ENCODE measurements at places on chromosomes 16 and 17. TPM values are rescaled to one million over a fixed set of nuclear protein-coding genes. Genes with fewer than 3 reads are reported as not detected.

GRCh38 chr17:43906951-43907424, 348 bp downstream of the MPP2 start:
- H3K27me3 ChIP-seq = no peaks in the 10 kb centered on the region
- H3K4me3 ChIP-seq = peak overlapping the region; percentile 29
- H3K4me1 ChIP-seq = peaks cover 7% of the 10 kb centered on the region
- H3K36me3 ChIP-seq = no peaks in the 10 kb centered on the region

GRCh38 chr17:82217120-82217529, 4.5 kb upstream of the CCDC57 start:
- no peaks in the 10 kb centered on the region for H3K27me3 ChIP-seq
- H3K27ac ChIP-seq = peak overlapping the region; percentile 83
- H3K4me3 ChIP-seq = no peak overlapping the region
- peak; percentile 54 for DNase-seq
- no peaks in the 10 kb centered on the region for H3K36me3 ChIP-seq

DNA sequence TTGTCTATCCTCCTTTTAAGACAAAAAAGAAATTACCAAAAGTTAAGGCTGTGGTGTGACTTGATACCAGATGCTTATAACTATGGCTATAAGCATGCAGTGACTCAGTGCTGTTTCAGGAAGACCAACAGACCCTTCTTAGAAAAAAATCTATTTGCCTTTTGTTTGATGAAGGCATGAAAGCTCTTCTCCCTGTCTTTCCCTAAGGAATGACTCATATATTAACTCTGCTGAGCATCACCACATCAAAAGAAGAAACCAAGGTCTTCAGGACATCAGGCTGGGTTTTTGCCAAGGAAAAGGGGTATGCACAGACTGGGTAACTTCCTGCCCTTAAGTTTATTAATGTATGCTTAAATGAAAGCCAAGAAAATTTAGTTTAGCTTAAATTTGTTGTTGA, 47.1 kb downstream of the VMP1 start:
- H3K4me3 ChIP-seq = no peak overlapping the region
- no peaks in the 10 kb centered on the region for H3K27me3 ChIP-seq
- DNase-seq = no peak
- H3K27ac ChIP-seq = no peak overlapping the region
- no peaks in the 10 kb centered on the region for H3K36me3 ChIP-seq

DNA sequence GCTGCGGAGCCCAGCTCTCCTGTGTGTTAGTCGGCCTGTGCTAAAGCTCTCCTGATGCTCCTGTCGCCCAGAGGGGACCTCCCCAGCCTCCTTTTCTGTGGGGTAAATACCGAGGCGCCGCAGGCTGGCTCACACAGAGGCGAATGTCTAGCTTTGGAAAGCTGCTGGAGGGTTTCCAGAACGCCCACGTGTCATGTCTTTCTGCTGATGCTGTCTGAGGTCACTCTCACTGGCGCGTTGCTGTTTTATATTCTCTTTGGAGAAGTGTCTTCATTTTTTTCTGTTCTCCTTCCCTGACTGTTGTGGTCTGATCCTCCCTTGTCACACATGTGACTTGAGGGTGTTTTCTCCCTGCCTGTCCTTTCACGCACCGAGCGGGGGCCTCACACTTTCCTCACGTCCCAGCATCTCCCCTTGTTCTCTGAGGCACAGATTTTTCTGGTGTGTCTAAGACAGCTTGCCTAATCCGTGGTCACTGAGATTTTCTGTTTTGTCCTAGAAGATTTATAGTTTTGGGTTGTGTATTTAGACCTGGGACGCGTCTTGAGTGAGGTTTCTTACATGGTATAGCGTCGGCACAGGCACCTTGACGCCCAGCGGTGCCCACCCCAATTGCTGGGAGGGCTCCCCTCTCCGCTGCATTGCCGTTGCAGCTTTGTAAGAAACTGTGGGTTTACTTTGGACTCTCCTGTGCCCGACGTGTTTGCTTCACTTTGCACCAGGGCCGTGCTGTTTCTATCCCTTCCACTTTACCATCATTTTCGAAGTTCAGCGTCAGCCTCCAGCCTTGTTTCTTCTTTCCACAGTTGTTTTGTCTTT, 92.1 kb upstream of the ZNF750 start:
- no peaks in the 10 kb centered on the region for H3K4me1 ChIP-seq
- DNase-seq = peak; percentile 20
- H3K4me3 ChIP-seq = no peak overlapping the region
- no peaks in the 10 kb centered on the region for H3K27me3 ChIP-seq
- no peak overlapping the region for H3K27ac ChIP-seq

GRCh38 chr17:13537167-13537731, 64.5 kb downstream of the HS3ST3A1 start:
- H3K27ac ChIP-seq = no peak overlapping the region
- no peaks in the 10 kb centered on the region for H3K4me1 ChIP-seq
- H3K36me3 ChIP-seq = no peaks in the 10 kb centered on the region
- H3K27me3 ChIP-seq = no peaks in the 10 kb centered on the region
- DNase-seq = no peak

DNA sequence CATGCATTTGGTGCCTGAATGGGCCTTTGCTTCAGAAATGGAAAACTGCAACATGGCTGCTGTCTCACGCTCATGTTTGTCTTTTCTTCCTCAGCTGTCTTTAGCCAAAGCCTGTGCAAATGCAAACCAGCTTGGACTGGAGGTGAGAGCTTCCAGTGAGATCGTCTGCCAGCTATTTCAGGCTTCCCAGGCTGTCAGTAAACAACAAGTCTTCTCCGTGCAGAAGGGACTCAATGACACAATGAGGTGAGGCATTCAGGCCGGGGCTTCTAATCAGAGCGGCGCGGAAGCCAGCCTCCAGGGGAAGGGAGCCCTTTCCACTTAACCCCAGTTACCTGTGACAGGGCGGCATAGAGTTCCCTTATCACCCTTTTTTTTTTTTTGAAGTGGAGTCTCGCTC, 14.3 kb downstream of the CCNF start:
- H3K36me3 ChIP-seq = peaks cover 4% of the 10 kb centered on the region
- H3K27me3 ChIP-seq = no peaks in the 10 kb centered on the region
- no peaks in the 10 kb centered on the region for H3K4me1 ChIP-seq

DNA sequence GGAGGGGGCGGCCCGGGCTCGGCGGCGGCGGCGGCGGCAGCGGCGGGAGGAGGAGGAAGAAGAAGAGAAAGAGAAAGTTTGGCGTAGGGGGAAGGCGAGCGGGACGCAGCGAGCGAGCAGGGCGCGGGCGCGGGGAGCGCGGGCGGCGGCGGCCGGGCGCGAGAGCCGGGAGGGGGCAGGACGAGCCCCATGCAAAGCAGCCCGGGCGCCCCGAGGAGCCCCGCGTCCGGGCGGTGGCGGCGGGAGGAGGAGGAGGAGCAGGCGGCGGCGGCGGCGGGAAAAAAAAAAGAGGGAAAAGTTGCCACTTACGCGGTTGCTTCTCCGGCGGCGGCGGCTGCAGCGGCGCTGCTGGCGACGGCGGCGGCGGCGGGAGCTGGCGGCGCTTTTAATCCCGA, 10.3 kb upstream of the ZFHX3 start:
- peak overlapping the region; percentile 56 for H3K4me3 ChIP-seq
- peak overlapping the region; percentile 94 for H3K27ac ChIP-seq
- no peaks in the 10 kb centered on the region for H3K27me3 ChIP-seq
- H3K4me1 ChIP-seq = peaks cover 41% of the 10 kb centered on the region
- no peak for DNase-seq

GRCh38 chr17:42507671-42508070, 28.4 kb upstream of the NAGLU start:
- no peak for DNase-seq
- no peak overlapping the region for H3K4me3 ChIP-seq

GRCh38 chr16:89378947-89379771, 111.2 kb downstream of the ANKRD11 start:
- no peaks in the 10 kb centered on the region for H3K27me3 ChIP-seq
- H3K27ac ChIP-seq = no peak overlapping the region
- no peak overlapping the region for H3K4me3 ChIP-seq
- no peak for DNase-seq

The AFMID gene
- polyA plus RNA-seq = 53.7 TPM

The PRM2 gene
- not detected for polyA plus RNA-seq

GRCh38 chr16:80525420-80525819, 15.4 kb upstream of the DYNLRB2 start:
- peaks cover 4% of the 10 kb centered on the region for H3K4me1 ChIP-seq
- H3K4me3 ChIP-seq = no peak overlapping the region
- no peaks in the 10 kb centered on the region for H3K27me3 ChIP-seq
- H3K36me3 ChIP-seq = no peaks in the 10 kb centered on the region
- DNase-seq = no peak

DNA sequence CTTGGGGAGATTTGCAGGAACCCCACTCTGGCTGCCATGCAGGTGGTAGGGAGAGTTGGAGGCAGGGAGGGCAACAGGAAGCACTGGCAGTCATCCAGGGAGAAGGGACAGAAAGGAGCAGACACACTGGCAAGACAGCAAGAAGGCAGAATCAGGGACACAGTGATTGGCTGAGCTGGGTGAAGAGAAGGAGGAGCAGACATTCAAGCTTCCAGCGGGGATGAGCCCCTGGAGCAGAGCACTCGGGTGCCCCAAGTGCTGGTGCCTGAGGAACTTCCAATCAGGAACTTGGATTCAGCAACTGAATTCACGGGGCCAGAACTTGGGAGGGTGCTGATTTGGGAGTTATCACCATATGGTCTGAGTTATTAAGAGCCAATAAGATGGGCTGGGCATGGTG, 6.3 kb upstream of the ITGA3 start:
- no peak overlapping the region for H3K4me3 ChIP-seq
- DNase-seq = no peak
- H3K4me1 ChIP-seq = peaks cover 20% of the 10 kb centered on the region
- H3K36me3 ChIP-seq = no peaks in the 10 kb centered on the region

The MT4 gene
- polyA plus RNA-seq = not detected

DNA sequence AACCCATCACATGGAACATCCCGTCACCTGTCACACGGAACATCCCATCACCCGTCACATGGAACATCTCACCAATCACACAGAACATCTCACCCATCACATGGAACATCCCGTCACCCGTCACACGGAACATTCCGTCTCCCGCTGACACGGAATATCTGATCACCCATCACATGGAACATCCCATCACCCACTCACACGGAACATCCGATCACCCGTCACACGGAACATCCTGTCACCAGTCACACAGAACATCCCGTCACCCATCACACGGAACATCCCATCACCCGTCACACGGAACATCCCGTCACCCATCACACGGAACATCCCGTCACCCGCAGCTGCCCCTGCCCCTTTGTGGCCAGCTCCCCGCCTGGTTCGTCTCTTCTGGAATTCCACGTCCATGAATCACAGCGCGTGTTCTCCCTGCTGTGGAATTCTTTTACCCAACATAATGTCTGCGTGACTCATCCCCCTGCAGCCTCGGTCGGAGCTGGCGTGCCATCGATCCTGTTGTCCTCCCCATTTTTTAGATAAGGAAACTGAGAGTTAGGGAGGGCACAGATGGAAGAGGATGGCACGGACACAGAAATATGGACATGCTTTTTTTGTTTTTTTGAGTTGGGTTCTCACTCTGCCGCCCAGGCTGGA, 5.6 kb downstream of the CPNE7 start:
- DNase-seq = no peak
- no peaks in the 10 kb centered on the region for H3K4me1 ChIP-seq
- H3K4me3 ChIP-seq = no peak overlapping the region
- H3K27me3 ChIP-seq = no peaks in the 10 kb centered on the region
- no peaks in the 10 kb centered on the region for H3K36me3 ChIP-seq

The GRAP gene
- polyA plus RNA-seq = 2.3 TPM

- no peak overlapping the region for H3K4me3 ChIP-seq
- H3K27me3 ChIP-seq = no peaks in the 10 kb centered on the region
- no peak overlapping the region for H3K27ac ChIP-seq
- no peaks in the 10 kb centered on the region for H3K4me1 ChIP-seq
- no peak for DNase-seq
Measured at GRCh38 chr17:43615330-43616028, 46.2 kb downstream of the MEOX1 start.

DNA sequence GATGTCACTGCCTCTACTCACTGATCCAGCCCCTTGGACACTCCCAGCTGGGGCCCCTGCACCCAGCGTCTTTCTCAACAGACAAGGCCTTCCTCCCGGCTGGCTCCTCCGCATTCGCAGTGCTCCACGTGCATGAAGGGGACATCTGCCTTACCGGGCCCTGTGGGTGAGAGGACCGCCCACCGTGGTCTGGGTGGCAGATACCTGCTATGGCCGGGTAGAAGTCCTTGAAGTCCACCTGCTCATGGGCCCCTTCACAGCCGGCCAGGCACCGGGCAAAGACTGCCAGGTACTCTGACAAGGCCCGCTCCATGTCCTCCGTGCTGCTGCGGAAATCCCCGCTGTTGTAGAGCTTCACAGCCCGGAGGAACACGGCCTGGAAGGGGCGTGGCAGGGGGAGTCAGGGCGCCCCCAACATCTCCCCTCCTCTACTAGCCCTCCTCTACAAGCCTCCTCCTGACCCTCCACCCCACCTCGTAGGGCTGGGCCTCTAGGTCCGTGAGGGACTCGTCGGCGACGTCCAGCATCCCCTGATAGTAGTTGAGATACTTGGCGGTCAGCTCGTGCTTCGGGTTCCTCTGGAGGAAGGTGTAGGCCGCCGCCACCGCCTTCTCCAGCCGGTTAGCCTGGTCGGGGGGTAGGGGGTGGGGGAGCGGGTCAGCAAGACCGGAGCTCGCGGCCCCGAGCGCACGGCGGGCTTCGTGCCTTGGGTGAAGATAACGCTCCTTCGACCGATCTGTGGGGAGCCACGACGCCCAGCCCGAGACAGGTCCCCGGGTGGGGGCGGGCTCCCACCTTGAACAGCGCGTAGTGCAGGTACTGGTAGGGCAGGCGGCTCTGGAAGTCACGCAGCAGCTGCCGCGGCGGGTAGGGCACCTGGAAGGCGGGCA, 845 bp downstream of the P3H4 start:
- H3K27me3 ChIP-seq = no peaks in the 10 kb centered on the region
- no peaks in the 10 kb centered on the region for H3K36me3 ChIP-seq
- H3K4me1 ChIP-seq = peaks cover 7% of the 10 kb centered on the region
- peak; percentile 42 for DNase-seq

DNA sequence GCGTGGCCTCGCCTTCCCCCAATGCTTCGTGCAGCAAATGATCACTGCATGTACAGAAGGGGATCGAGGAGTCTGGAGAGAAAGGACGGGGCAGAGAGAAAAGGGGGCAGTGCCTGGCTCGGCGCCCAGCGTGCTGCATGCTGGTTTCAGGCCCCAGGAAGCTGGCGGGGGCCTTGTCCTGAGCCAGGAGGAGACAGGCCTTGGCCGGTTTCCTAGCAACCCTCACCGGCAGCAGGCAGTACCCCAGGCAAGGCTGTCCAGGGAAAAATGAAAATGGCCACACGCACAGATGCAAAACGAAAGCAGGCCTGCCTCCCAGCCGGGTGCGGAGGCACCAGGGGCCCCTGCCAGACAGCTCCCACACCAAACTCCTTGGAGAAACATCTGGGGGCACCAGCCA, 126.3 kb downstream of the ZFHX3 start:
- DNase-seq = peak; percentile 45
- H3K4me3 ChIP-seq = no peak overlapping the region
- H3K4me1 ChIP-seq = peaks cover 24% of the 10 kb centered on the region
- H3K27ac ChIP-seq = peak overlapping the region; percentile 39
- no peaks in the 10 kb centered on the region for H3K36me3 ChIP-seq

- H3K36me3 ChIP-seq = no peaks in the 10 kb centered on the region
- H3K27me3 ChIP-seq = no peaks in the 10 kb centered on the region
- peaks cover 8% of the 10 kb centered on the region for H3K4me1 ChIP-seq
- no peak overlapping the region for H3K4me3 ChIP-seq
Measured at GRCh38 chr17:78970834-78971755, 8.6 kb downstream of the LGALS3BP start.

The GLP2R gene
- polyA plus RNA-seq = 1.2 TPM

Measured in pancreas (tissue), 10 donors.